ENCODE measurements at places on chromosomes 4 and X.

- DNase-seq, result no peak
Measured at GRCh38 chrX:101079736-101080270, 1.1 kb downstream of the TMEM35A start.

DNA sequence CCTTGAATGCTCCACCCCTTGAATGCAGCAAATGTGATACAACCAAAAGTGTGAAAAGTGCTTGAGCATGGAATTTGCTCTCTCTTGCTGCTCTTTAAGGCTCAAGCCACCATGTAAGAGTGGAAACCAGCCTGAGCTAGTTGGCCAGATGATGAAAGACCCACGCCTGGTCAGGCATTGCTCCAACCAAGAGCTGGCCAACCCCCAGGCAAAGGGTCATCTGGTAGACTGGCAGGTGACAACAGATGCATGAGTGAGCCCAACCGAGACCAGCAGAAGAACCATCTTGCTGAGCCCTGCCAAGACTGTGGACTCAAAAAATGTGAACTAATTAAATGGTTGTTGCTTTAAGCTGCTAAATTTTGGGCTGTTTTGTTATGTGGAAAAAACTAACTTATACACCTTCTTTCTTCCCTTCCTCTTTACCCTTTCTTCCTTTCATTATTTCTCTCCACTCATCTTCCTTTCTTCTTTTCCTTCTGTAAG is 32.7 kb downstream of the ADGRG2 start:
- no peak for DNase-seq

DNA sequence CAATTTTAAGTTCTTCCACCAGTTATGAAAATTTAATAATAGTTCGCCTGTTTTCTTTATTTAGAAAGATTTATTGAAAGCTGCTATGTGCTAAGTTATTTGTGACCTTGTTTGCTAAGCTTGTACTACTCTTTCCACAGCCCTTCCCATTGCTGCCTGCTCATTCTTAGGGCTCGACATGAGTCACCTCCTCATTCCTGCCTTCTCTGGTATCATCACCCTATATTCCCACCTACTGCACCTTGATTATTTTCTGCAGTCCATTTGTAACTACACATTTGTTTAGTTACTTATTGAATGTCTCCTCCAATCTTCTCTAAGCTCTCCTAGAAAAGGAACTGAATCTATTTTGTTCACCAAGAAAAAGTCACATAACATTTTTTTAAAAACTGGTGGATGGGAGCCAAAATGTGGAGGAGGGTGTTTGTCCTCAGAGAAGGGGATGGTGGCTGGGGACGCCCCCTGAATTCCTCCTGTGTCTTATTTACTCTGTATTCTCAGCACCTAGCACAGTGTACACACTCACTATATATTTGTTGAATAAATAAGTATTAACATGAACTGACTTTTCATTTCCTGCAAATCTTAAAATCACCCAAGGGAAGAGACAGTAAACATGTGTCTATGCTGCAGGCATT is 3.7 kb upstream of the RAB9A start:
- DNase-seq, result no peak

- no peak for DNase-seq
Measured at GRCh38 chr4:88963817-88964216, 93.2 kb downstream of the FAM13A start.

DNA sequence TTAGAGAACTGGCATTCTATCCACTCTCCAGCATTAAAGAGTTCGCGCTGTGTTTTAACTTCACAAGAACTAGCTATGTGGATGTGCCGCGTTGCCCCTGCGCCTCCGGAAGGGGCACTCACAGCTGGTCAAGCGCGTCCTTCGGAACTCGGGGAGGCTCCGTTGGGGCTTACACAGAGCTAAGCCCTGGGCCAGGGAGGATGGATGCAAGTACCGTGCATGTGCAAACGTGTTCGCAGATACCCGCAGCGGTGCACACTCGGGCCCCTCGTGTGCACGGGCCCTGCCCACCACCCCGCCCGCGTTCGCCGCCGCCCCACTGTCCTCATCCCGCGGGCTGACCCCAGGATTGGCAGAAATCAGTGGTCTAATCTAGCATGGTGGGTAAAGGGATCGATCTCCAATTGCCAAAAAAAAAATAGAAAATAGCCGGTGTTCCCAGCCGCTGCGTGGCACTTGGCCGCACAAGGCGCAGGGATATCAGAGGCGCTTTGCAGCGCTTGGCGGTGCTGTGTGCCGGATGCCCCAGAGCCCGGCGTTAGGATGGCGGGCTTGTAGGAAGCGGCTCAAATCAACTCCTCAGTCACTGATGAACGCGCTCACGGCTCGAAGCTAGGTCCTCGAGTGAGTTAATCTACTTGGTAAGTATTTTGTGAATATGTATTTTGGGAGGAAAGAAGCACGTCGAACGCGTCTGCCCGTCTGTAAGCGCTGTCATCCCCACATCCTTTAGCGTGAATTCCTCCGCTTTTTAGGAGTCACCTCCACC is 989 bp upstream of the PCDH10 start:
- DNase-seq, result no peak

DNA sequence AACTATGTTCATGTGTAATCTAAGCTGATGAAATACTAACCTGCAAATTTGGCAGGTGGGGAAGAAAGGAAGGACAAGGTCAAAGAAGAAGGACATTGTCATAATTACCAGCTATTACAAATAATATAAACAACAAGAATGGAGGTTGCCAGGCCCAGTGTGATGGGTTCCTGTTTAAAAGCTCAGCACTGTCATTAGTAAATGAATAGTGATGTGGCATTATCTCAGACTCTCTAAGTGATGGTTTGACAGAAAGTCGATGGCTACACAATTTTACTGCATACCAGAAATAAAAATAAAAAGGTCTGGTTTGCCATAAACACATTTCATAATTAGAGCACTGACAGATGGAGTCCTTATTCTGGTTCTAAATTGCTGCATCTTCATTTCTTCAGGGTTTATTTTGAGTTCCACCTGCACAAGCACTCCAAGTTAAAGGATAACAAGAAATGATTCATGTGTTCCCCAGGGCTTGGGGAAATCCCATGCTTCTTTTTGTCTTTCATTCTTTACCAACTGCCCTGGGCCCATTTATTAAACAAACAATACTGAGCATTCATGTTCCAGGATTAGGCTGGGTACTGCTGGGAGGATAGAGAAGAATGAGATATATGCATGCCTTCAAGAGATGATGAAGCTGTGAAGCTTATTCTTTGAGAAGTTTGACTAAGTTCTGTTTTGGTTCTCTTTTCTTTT is 367.8 kb upstream of the RASGEF1B start:
- DNase-seq, result no peak

DNA sequence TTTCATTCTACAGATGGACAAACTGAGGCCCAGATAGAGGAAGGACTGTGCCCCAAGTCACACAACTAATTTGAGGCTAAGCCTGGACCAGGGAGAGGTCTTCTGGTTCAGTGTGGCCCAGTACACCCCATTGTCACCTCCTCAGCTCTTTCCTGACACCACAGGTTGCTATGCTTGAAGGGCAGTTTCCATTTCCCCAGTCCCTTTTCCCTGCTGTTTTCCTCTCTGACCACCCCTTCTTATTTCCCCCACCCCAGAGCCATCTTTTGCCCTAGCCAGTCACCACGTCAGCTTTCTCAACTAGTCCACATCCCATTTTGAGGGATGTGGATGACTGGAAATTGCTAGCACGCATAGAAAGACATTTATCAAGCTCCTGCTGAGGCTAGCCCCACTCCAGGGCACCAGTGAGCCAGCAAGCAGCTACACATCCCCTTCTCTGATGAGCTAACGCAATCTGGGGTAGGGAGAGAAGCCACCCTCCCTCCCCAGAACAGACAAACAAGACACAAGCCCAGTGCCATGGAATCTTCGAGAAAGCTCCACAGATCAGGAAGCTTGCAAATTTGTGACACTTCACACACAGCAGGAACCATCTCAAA is 1.3 kb downstream of the GABRE start:
- DNase-seq, result no peak

- DNase-seq, result no peak
Measured at GRCh38 chr4:5391492-5391891, 316.9 kb downstream of the EVC2 start.

DNA sequence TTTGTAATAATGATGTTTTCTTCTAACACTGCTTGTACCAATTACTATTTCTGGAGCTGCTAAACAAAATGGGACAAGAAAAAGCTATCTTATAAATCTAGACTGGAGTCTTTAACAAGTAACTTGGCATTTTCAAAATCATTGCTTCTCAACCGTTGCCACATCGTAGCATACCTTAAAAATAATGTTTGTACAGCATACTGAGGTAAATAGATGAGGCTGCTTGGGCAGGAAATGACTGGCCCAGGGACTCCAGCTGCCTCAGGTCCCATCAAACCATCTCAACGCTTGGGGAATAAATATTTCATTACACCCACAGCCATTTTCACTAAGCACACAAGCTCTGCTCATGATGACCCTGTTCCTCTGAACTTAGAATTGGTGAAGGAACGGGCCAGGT is 115.1 kb downstream of the SPANXA1 start:
- DNase-seq, result no peak

- DNase-seq, result no peak
Measured at GRCh38 chrX:101931136-101931487, 715 bp downstream of the ZMAT1 start.

DNA sequence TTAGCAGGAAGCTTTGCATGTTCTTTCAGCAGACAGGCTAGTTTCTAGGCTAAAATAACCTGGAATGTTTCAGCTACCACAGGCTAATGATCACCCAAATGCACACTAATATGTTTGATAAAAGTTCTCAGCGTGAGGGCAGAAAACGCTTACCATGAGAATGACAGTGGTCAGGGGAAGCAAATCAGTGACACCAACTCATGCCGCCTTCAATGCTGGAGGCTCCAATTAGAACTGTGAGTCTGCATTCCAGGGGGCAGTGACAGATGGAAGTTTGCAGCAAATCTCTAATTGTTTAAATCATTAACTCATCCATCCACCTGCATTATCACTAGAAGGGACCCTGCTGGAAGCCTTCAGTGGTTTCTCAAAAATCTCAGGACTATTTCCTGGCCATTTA is 43.2 kb downstream of the ANOS1 start:
- no peak for DNase-seq

DNA sequence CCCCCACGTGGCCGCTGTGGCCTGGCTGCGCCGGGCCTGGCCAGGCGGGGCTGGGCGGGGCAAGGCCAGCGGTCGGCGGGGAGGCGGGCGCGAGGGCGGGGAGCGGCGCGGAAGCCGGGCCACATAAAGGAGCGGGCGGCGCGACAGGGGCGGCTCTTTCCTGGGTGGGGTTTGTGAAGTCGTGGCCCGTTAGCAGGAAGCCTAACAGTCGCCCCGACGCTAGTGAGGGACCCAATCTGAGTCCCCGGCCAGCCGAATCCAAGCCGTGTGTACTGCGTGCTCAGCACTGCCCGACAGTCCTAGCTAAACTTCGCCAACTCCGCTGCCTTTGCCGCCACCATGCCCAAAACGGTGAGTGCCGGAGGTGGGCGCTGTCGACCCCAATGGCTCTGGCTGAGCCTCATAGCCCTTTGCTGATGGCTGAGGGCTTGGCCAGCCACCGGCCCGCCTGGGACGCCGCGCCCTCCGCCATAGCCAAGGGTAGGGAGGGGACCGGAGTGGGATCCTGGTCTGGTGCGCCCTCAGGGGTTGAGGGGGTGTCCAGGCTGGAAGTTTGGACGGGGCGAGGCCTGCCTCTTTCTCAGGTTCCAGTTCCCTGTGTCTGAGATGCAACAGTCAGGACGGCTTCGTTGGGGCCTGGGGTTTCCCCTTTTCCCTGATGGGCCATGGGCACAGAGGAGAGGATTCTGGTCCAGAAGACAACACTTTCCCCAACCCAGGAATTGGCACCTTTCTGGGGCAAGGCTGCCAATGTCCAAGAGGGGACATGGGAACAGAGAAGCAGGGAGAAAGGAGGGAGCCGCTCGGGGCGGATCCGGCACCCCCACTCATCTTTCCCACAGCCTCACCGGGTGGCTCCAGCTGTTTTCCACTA is at the start of gene MSN:
TSS of gene MSN (plus strand) at position 152 of the 874 bp plus-strand sequence. CDS start at position 340, 188 bp downstream.
- DNase-seq, result no peak

DNA sequence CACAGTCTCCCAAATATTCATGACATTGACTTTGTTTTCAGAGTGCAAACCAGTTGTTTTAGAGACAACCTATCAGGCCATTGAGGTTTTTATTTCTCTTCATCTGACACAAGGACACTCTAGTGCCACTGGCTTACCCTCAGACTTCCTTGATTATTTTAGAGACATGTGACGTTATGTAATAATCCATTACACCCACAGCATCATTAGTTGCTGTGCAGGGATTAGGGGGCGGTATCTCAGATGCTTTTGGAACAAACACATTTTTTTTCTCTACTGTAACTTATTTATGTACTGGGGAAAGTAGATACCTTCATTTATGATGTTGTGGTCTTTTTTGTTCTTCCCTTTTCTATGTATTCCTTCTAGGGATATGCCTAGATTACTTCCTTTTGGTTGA is 2293.1 kb downstream of the PCDH7 start:
- DNase-seq, result no peak

DNA sequence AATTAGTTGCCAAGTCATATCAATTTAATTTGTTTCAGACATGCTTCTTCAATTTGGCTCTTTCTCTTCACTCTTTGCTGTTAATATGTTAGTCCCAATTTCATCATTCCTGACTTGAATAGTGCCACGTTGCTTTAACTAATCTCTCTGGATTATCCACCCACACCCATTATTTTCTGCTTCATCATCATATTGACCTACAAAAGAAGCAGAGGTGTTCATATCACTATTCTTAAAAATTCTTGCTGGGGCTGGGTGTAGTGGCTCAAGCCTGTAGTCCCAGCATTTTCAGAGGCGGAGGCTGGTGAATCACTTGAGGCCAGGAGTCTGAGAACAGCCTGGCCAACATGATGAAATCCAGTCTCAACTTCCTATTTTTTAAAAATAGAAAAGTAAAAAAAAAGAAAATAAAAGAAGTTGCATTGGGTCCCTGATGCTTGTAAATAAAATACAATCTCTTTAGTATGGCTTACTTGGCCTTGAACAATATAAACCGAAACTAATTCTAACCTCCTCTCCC is 65.7 kb upstream of the KCNIP4 start:
- no peak for DNase-seq

DNA sequence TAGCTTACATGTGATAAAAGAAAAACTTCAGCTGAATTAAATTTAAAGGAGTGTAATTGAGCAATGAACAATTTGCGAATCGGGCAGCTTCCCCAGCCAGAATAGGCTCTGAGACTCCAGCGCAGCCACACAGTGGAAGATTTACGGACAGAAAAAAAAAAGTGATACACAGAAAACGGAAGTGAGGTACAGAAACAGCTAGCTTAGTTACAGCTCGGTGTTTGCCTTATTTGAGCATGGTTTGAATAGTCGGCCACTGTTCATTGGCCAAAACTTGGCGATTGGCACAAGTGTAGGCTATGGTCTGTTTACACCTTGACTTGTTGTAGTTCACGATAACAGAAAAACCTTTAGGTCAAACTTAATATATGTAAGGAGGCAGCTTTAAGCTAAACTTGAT is 16.7 kb upstream of the SUPT20HL1 start:
- no peak for DNase-seq

- no peak for DNase-seq
Measured at GRCh38 chr4:153252122-153252521, 47.9 kb downstream of the TRIM2 start.

DNA sequence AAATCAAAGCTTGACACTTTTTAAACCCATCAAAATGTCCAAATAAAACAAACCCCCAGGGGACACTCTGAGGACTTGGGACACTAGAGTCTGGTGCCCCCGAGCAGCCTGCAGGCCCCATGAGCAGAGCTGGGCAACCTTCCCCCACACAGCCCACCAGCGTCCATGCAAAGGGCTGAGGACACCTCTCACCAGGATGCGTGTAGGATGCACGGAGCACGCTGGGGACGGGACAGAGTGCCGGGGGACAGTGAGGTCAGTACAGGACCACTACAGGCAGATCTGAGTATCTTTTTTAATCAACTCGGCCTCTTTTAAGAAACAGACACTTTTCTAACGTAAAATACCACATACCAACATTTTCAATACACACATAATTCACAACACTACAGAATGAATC is 6.9 kb downstream of the GAK start:
- no peak for DNase-seq
